NCI-H510A treated with DMSO at 0.1 percent for 48 hours (cell line): ENCODE measurements at places on chromosomes 12 and 14.

DNA sequence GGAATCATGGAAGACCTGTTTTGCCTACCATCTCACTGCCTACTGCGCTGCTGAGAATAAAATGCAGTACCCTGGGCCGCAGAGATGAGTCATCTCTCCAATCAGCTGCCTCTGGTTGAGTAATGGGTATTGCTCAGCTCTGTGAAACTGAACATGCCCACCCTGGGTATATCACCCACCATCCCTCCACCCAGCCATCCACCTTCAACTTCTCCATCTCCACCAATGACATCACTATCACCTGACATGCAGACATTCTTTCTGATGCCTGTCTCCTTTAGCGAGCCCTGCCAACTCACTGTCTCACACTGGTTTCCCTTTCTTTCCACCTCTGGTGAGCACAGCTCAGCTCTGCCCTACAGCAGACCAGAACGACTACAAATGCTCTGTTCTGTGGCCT, 33.6 kb downstream of the E2F7 start:
- DNase-seq, result no peak

DNA sequence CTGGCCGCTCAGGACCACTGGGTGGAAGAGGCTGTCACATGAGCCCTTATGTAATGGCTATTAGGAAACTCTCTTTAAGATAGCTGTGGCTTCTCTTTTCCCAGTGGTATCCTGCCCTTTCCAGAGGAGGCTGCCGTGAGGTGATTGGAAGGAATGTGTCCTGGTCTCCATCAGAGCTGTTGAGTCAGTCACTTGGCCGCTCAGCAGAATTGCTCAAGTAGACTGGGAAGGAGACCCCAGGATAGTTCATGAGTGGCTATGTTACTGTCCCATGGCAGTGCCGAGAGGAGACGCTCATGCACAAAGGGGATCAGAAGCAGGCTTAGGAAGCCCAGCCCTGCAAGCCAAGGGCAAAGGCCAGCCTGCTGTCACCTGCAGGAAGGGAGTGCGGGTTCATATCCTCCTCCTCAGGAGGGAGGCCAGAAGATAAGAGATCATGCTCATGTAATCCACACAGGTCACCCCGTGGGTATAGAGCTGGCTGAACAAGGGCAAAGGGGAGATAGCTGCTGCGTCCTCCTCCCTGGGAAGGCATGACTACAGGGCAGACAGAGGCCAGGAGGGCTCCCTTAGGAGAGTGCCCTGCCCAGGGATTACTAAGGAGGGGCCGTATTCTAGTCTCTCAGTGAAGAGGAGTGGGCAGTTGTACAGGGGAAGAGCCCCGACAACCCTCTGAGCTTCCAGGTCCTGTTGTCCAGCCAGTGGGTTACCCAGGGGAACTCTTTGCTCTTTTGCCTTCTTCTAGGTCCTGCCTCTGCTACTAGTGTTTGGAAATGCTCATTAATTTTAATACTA, 137.0 kb upstream of the MAX start:
- DNase-seq, result no peak

DNA sequence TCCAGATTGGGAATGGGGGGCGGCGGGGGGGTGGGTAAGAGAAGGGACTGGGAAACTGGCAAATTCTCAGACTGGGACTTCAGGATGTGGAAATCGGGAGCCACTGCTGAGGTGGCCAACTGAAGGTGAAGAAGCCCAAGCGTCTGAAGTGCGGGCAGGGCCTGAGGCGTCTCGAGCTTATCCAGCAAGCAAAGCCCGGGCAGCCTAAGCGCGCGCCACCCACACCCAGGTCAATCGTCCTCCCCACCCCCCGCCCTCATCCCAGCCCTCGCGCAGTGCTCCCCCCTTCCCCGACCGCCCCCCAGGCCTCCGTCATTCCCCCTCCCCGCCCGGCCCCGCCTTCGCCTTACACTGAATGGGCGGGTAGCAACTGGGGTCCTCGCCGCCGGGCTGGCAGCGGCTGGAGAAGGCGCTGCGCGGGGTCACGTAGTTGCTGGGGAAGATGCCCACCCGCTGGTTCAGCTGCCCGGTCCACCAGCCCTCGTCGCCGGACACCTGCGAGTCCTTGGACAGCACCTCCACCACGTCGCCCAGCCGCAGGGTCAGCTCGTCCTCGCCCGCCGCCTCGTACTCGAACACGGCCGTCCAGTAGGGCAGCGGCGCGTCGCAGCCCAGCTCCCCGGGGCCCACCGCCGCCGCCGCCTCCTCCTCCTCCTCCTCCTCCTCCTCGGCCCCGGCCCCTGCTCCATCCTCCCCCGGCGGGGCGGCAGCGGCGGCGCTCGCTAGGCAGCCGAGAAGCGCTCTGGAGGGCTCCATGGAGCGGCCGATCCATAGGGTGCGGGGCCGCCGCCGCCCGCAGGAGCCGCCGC, 693 bp downstream of the MAP3K9 start:
- no peak for DNase-seq

- DNase-seq, result no peak
These were observed 35.8 kb downstream of the SLC6A12 start for GRCh38 chr12:177980-178828.

- no peak for DNase-seq
These were observed 27.4 kb upstream of the PAPLN start for GRCh38 chr14:73209953-73210352.

DNA sequence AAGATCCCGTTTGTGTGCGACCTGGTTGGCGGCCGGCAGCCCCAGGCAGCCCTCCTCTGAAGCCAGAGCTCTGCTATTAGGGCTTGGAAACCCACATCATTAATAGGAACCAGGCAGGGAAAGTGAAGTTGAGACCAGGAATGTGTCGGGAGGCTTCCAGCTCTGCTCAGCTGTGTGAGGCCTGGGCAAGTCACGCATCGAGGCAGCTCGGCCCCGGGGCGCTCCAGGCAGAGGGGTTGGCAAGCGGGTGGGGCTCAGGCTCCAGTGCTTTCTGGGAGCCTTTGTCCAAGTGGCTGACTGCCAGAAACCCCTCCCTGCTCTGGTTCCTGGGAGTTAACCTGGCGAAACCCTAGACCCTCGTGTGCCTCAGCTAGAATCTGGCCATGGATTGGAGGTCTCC, 1151.7 kb downstream of the VRK1 start:
- no peak for DNase-seq

GRCh38 chr12:12986775-12987331, 13.2 kb downstream of the HEBP1 start:
- no peak for DNase-seq
